ENCODE measurements at places on chromosomes 6 and 20.

DNA sequence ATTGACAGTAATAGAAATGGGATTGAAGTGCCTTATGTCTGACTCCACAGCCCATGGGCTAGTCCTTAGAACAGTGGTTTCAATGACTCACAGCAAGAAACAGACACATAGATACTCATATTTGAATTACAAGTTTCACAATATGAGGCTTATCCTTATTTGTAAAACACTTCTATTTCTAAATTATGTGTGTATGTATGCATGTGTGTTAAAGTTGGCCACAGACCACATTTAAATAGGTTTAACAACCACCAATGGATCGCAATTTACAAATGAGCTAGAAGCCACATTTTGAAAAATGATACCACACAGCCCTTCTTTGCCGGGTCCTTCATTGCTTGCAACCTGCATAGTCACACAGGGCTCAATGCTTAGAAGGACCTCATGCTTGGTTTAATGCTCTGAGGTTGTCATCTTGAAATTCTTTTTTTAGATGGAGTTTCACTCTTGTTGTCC, 157.8 kb upstream of the PREP start:
- no peak for DNase-seq

DNA sequence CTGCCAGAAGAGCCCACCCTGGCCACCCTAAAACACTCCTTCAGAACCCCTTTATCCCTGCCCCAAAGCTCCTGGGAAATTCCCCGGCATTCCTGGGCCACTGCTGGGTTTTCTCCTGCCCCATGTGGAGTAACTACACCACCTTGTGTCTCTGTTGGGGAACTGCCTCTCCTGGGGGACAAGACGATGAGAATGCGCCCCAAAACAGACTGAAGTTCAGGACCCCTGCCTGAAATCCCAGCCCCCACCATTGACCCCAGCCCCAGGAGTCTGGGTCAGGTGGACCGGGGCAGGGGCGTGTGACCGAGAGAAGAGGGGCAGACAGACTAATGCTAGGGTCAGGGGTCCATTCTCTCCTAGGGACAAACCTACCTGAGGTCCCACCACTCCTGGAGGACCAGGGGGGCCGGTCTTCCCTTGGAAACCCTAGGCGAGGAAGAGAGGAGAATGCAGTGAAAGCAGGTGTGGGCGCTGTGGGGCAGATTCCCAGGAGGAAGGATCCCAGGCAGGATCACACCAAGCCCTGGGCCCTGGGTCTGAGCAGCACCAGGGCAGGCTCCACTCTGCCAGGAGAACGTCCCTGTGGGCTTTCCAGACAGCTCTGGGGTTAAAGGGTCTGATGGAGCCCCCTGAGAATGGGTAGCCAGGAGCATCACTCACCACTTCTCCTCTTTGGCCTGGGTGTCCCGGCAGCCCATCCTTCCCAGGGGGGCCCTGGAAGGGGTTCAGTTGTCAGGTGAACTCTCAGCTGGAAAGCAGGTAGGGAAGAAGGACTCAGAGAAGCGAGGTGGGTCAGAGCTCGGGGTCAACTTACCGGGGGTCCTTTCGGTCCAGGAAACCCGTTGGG, 19.4 kb downstream of the COL11A2 start:
- no peak for DNase-seq

DNA sequence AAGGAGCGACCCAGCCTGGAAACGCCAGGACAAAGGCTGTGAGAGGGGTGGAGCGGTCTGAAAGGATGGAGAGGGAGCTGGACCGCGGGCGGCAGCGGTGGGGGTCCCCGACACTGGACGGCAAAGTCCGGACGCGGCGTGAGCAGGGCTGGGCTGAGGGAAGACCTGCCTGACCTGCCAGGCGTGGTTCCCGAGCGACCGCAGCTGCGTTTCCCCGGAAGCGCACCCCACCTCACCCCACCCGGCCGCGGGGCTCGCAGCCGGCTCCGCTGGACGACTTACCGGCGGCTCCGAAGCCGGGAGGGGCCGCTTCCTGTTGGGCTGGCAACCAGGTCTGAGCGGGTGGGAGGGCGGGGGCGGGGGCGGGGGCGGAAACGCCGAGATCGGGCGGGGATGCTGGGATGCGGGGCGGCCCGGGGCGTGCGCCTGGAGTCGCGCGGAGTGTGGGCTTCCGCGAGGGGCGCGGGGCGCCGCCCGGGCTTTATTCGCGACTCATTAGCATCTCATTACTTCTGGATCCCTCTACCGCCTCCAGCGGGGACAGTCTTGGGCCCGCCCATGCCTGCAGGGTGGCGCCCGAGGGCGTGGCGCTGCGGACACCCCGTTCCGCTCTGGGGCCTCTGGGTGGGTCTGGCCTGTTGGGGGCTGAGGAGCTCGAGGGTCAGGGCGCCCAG, at the start of gene MICAL1:
MICAL1 (minus strand) TSS at position 336 of the 674 bp plus-strand sequence. CDS start 1,576 bp downstream, outside the sequence.
- DNase-seq, result peak; percentile 88

- peak; percentile 17 for DNase-seq
Observed at GRCh38 chr6:26003102-26003694, 40.6 kb downstream of the TRIM38 start.

GRCh38 chr20:45826381-45827019, 612 bp downstream of the TNNC2 start:
- no peak for DNase-seq

- DNase-seq, result no peak
Observed at GRCh38 chr20:2538931-2539720, 2.8 kb downstream of the TMC2 start.

GRCh38 chr6:124742971-124743370, 219.3 kb upstream of the RNF217 start:
- DNase-seq, result no peak

DNA sequence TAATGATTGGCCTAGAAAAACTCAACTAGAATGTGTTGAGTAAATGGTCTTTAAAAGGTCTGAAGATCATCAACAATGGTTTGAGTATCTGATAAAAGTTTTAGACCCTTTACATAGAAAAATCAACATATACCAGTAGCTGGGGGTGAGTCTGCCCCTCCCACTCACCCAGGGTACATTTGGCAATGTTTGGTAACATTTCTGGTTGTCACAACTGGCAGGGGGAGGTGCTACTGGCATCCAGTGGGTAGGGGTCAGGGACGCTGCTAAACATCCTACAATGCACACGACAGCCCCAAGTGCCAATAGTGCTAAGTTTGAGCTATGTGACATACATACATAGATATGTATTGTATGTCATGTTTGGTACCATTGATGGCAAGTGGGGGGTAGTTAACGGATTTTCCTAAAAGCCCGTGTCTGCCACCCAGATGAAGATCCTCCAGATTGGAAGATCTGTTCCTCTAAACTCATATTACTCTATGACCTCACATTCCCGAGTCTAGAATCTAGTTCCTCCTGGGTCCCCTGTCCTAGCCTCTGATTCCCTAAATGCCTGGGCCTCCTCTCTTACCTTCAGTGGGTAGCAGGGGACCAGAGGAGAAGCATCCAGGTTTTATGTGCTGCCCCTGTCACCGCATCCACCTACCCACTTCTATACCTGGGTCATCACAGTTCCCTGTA, 2.5 kb upstream of the MMP9 start:
- no peak for DNase-seq

- DNase-seq, result no peak
Observed at GRCh38 chr20:38855356-38855755, 49.9 kb downstream of the PPP1R16B start.

DNA sequence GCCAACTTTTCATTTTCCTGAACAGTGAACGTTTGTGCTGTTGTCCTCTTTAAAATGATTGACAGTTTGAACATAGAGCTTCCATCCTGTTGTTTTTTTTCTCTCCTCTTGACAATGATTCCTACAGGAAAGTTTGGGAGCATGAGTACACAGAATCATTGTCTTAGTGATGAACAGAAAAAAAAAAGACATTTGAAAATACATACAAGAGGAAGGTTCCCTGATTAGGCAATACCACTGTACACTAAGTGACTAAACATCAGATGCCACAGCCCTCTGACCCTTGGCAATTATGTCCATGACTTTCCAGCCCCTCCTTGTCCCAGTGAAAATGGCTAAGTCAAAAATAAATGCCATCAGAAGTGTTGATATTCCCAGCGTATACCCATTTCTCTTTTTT, 71.5 kb downstream of the RTN4IP1 start:
- no peak for DNase-seq

DNA sequence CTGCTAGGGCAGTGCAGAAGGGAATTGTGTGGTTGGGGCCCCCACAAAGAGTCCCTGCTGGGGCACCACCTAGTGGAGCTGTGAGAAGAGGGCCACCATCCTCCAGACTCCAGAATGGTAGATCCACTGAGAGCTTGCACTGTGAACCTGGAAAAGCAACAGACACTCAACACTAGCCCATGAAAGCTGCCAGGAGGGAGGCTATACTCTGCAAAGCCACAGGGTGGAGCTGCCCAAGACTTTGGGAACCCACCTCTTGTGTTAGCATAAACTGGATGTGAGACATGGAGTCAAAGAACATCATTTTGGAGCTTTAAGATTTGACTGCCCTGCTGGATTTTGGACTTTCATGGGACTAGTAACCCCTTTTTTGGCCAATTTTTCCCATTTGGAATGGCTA, 328.4 kb upstream of the KHDRBS2 start:
- no peak for DNase-seq

GRCh38 chr6:79898076-79898475, 49.3 kb downstream of the ELOVL4 start:
- DNase-seq, result no peak

DNA sequence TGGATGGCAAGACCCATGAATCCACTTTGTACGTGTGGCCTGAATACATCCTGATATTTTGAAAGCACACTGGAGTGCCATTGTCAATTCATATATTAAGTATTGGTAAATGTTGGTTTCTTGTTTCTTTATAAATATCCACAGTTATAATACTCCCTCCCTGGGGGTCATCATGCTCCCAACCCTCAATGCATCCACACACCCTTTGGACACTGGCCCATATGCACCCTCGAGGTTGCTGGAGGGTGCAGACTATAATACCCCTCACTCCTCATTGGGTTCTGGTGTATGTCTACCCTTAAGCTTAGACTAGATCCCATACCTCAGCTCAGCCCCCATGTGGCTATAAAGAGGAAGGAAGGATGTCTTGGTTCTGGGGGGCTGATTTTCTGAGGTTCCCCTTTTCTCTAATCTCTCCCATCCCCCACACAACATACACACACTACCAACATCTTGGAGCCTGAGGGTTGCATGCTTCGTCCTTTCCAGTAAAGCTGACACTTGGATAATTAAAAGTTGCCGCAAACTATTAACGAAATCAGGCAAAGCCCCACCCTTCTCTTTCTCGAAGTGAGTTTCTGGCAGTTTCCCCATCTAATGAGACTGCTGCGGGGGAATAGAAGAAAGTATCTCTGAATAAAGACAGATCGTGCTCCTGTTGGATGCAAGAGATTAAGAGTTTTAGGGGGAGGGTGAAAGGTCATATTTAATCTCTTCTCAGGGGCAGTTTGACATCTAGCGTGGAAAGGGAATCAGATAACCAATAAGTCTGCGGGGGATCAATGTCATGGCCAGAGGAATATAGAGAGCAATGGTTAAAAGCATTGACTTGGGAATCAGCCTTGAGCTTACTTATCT, 7.4 kb downstream of the PIM1 start:
- no peak for DNase-seq

GRCh38 chr20:15310361-15310760, 972.9 kb upstream of the FLRT3 start:
- no peak for DNase-seq

DNA sequence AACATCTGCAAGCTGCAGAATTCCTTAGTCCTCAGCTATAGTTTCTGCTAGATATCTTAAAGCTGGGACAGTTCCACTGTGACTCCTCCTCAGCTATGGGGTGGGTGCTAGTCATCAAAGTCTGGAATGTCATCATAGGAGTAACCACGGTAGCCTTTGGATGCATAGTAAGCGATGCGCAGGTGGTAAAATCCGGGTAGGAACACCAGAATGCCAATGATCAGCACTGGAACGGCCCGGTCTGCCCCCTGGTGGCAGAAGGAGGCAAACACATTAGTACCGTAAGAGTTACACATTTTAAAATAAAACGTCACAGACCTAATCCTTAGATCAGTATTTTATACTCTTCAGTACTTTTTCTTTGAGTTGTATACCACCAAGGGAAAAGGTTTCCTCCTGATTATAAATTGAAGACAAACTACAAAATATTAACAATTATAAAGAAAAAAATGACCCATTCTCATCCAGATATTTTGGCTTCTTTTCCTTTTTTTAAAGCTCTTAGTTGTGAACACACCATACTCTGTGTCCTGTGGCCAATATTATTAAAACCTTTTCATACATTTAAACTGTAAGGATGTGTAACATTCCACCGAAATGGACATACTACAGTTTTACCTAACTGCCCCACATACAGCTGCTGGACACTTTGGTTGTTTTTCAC, 18.9 kb downstream of the PCNA start:
- peak; percentile 19 for DNase-seq

GRCh38 chr6:110542311-110543024, 66.1 kb upstream of the SLC22A16 start:
- no peak for DNase-seq

DNA sequence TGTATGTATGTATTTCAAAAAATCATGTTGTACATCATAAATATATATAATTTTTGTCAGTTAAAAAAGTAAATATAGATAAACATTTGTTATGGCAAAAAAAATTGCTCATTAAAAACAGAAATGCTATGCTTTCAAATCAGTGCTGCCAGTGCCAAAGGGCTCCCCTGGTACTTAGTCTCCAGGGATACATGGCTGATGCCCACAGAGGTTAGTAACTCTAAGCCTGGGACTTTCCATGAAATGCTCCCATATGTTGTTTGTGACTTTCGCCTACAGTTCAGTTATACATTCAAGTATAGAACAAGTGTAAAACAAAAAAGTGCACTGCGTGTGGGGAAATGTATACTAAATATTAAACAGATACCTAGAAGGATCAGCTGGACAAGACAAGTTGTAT, 104.0 kb downstream of the TENT5A start:
- DNase-seq, result no peak

- DNase-seq, result no peak
Observed at GRCh38 chr20:13220904-13221297, at the start of gene ISM1. Gene ISM1 (plus strand): TSS chr20:13221274. CDS start chr20:13221777, 503 bp downstream.

- DNase-seq, result no peak
Observed at GRCh38 chr6:88251301-88251700, 85.2 kb upstream of the CNR1 start.

DNA sequence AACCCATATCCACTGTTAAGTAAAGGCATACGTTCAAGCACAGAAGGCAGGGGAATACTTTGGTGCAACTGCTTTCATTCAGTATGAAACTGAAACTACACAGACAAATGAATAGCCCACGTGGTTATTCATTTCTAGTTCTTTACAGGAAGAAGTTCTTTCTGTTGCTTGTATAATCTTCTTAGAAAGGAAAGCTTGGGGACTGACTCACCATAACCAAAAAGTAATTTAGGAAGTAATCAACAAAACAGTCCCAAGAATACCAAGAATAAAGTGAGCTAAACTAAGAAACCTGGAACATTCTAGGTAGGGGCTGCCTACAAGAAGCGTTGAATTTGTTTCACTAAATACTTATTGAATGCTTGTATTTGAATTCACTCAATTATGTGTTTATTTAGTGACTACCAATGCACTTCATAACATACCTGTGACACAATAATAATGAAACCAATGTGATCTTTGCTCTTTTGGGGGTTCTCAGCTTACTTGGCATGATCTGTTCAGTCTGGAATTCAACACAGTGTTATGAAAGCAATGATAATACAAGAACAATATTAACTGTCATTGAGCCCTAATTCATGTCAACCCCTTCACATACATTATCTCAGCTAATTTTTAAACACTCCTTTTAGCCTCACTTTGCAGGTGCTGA, 25.1 kb upstream of the KIAA0408 start:
- no peak for DNase-seq

Data from NCI-H1436 (cell line).